ENCODE measurements at places on chromosomes 7 and 10.

GRCh38 chr10:93073539-93074146 lies at the start of gene CYP26A1:
Gene CYP26A1 (plus strand): TSS chr10:93073893. CDS start chr10:93073935, 42 bp downstream.
- no peak for DNase-seq

DNA sequence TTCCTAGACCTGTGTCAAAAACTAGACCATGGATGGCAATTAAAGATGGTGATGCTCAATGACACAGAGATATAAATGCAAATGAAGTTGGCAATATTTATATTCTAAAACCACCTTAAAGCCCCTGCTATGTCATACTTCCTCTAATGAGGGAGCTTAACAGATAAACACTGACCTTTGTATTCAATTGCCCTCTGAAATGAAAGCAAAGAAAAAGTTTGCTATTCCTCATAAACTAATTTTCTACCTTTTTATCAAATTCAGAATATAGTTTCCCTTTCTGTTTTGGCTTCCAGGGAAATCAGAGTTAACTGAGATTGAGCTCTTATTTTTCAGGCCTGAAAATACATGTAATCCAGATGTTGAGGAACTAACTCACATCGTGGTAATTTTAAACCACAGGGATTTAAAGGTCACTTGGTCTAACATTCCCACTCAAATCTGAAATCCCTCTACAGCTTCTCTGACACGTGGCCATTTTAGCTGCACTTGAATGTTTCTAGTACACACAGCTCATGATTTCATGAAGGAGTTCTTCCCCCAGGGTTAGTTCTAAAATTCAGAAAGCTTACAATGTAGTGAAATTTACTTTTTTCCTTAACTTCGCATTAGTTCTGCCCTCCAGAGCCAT lies 37.9 kb upstream of the ABCB5 start:
- no peak for DNase-seq

DNA sequence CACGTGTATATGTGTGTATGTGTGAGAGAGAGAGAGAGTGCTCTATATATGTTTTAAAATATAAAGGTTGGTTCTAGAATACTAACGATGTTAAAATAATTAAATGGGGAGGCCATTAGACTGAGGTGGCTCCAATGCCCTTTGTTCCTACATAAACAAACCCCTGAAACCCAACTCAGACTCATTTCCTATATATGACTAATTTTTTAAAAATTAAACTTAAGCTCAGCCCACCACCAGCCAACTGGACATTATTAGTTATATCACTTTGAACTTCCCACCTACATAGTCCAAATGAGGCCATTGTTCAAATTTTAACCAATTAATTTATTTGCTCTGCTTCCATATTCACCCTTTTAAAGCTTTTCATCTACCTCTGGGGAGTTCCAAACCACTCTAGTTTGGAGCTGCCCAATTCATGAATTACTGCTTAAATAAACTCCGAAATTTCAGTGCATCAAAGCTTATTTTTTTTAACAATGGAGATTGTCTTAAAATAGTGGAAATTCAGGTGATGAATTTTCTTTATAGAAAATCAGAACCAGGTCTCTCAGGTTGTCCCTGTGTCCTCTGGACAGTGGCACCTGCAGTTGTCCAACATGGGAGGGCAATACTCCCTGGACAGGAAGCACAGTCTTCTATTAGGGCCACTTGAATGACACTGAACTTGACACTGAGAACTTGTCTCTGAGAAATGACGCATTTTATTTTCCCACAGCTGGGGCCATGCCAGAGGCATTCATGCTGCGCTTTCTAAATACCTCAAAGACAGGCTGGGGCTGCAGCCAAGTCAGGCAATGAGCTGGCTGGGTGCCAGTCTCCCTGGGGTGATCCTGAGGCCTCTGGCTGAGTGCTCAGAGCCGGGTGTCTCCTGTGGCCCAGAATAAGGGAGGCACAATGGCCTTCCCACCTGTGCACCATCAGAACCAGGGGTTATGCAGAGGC lies 109.5 kb upstream of the TMEM72 start:
- DNase-seq: peak; percentile 86

DNA sequence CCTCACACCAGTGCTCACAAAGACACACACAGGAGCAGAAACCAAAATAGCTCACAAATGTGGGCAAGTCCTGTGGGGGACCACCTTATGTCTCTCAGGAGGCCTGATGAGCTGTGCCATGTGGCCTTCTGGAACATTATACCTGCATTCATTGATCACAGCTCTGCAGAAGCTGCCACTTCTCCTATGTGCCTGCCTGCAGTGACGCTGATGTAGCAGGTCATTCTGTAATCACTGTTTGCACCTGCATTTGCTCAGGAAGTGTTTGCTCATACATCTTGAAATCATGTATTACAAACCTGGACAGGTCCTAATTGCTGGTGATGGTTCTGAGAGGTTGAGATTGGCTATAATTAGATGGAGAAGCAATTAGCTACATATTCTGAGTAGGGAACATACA lies 310.2 kb downstream of the AUTS2 start:
- no peak for DNase-seq

DNA sequence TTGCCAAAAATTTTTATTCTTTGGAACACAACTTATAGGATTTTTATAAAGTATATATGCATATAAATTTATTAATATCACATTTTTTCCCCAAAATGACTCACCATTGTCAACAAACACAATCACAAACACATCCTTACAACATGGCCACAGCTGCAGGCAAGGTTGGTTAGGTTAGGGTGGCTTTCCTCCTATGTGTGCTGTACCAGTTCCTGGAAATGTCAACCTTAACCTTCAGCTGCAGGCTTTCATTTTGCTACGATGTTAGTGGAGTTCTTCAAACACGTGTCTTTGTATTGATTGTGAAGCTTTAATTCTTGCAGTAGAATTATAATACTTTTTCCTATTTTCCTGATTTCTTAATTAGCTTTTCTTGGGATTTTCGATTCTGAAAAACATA lies 185.8 kb downstream of the PTEN start:
- no peak for DNase-seq

GRCh38 chr10:48564466-48565160 lies 40.3 kb downstream of the ARHGAP22 start:
- DNase-seq: no peak

Measured in sciatic nerve (tissue), 2 donors.